ENCODE measurements at places on chromosomes 7 and 10.

- no peak for DNase-seq
Observed at GRCh38 chr10:17229717-17229966, 1.6 kb downstream of the VIM start.

- DNase-seq: no peak
Observed at GRCh38 chr10:68895041-68895440, 6.1 kb upstream of the DDX50 start.

DNA sequence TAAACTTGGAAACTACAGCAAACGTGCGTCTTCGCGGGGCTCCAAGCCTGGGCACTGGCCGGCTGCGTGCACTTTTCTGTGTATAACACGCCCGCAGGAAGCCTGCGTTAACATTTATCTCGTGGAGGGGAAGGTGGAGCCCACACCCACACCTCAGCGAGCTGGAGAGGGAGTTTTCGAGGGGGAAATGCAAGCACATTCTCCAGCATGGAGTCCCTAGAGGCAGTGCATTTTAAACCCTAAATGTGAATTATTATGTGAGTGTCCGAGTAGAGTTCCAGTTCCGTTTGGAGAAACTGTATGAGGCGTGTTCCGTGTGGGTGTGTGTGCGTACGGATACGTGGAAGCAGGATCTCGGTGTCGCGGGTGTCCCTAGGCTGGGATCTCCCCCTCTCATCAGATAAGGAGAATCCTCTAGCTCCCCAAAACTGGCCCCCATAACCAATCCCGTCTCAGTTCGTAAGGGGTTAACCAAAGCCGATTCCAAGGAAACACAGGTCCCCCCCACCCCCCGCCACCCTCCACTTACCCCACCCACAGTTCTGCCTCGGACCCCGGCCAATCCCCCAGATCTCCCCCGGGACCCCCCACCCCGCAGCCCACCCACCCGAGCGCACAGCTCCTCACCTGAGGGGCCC is 403 bp downstream of the CDK6 start:
- peak; percentile 50 for DNase-seq

DNA sequence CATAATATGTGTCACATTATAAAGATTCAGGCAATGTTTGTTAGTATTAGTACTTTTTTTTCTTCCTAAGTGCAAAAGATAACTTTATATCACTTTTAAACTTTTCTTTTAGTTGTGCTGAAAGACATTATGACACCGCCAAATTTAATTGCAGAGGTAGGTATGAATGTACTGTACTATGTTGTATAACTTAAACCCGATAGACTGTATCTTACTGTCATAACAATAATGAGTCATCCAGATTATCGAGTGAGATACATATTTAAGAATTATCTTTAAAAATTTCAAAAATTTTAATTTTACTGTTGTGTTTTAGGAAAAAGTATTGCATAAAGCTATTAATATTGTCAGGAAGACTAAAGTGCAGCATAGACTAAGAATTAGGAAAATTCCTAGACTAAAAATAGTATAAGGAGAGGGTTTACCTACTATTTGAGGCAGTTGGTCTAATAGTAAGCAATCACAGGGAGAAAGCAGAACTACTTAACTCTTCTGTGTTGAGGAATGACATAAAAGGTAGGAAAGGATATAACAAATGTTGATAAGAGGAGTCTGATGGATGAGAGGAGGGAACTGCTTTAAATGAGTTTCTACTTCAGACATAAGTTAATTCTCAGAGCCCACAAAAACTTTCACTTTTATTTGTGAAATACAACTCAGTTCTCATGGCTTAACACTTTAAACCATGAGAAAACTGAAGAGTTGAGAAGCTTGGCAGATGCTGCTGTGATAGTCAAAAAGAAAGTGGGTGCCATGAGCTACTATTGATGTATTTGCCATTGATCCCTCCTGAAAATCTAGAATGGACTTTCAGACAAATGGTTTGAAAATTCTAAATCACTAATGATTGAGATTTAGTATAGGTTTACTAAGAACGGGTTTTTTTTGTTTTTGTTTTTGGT is 67.8 kb downstream of the PTEN start:
- DNase-seq: no peak

DNA sequence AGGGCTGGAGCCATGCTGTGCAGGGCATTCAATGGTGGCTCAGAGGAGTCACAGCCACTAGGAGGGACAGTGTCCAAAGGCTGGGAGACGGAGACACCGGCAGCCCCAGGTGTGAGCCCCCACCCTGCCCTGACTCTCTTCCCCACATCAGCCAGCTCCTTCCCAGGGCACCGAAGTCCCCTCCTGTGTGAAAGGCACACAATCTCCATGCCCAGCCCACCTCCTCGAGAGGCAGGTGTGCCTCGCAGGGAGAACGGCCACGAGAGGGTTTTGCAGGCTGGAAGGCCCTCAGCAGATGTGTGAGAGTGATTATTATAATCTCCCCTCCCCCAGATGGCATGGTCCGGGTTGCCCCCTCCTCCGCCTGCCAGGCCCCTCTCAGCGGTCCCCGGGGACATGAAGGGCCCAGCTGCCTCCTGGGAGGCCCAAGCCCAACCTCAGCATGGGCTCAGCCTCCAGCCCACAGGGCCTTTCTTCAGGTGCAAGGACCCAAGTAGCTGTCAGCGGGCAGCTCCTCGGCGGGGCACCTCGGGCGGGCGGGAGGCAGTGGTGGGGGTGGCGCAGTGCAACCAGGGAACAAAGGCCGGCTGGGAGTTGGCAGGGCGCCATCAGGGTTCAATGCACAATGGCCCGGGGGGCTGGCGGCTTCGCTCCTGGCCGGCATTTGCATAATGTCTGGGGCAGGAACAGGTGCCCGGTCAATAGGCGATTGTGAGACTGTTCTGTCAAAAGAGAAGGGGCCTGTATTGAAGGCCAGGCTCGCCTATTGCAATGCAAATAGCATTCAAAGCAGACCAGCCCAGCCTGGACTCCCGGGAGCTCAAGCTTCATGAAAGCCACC is 155.3 kb upstream of the ZMIZ1 start:
- DNase-seq: peak; percentile 78

DNA sequence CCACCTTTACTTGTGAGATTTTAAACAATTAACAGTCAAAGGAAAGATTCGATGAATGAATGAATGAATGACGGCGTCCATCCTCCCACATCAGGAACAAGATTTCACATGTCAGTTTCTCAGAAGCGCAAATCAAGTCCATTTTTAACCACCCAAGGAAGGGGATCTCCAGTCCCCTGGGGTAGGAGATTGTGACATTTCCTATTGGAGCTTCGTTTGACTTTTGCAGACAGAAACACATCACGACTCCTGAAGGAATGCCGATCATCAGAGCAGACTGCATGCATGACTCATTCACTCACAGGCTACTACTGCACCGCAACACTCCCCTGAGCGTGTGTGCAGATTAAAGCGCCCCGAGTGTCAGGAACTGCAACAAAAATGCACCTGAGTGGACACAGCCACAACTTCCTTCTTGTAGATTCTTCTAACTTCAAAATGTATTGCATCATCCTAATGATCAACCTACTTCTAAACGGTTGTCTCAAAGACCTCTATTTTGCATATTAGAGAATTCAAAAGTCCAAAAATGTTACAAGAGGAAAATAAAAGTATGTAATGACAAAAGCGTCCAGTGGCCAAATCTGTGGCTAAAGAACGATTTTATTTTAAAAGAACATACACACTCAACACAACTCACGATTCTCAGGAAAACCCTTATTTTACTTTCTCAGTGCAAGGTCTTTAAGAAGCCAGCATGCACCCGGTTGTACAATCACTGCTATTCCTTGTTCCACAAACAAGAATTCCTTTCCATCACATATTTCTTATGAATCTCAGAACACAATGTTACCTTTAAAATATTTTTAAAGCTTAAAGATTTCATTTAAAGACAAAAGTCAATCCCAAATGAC is 172.6 kb downstream of the FAM107B start:
- no peak for DNase-seq

GRCh38 chr10:73529089-73529832 is 33.4 kb upstream of the PPP3CB start:
- peak; percentile 46 for DNase-seq

DNA sequence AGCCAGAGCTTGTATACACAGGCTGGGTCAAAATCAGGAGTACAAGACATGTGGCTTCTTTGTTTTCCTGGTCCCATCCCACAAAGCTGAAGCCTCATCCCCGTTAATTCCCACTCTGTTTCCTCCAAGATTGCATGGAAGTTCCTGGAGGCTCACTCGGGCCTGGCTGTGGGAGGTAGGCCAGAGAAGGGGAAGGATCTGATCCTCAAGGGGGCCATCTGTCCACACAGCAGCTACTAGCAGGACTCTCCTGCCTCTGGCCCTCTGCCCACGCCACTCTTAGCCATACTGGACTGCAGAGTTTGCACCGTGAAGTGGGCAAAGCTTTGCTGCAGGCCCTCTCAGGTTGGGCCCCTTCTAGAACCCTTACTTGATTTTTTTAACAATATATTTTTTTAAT is 160.6 kb downstream of the FGFR2 start:
- no peak for DNase-seq

- no peak for DNase-seq
Observed at GRCh38 chr7:138962561-138963270, 18.5 kb downstream of the KIAA1549 start.

DNA sequence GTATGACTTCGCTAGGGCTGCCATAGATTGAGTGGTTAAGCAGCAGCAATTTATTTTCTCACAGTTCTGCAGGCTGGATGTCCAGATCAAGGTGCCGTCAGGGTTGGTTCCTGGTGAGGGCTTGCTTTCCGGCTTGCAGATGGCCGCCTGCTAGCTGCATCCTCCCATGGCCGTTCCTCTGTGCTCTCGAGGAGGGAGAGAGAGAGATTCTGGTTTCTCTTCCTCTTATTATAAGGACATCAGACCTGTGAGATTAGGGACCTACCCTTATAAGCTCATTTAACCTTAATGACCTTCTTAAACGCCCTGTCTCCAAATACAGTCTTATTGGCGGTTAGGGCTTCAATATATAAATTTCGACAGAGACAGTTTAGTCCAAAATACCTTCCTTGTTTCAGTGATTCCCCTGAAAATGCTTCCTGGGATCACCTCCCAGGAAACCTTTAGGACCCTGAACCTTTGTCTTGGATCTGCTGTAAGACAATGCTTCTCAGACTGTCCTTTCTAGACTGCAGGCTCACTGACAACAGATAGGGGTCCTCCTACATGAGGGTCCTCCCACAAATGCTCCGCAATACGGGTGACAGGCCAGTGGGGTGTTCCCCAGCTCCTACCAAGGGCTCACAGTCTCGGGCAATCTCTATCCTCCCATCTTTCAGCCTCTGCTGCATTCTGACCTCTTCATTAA is 82.5 kb upstream of the BAIAP2L1 start:
- DNase-seq: no peak

DNA sequence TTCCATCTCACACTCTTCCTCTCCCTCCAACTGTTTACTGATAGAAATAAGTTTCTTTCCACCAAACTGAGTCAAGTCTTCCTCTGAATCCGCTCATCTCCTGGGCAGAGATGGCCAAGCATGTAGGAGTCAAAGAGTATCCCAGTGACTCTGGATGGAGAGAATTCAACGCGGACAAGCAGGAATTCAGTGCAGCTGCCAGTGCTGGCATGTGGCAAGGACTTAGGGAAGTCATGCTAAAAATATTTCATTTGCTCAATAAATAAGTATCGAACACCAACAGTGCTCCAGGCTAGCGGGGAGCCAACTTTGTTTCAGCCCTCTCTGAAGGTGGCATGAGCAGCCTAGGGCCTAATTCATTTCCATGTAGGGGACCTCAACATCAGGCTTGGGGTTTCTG is 351.6 kb upstream of the ZMIZ1 start:
- DNase-seq: no peak

DNA sequence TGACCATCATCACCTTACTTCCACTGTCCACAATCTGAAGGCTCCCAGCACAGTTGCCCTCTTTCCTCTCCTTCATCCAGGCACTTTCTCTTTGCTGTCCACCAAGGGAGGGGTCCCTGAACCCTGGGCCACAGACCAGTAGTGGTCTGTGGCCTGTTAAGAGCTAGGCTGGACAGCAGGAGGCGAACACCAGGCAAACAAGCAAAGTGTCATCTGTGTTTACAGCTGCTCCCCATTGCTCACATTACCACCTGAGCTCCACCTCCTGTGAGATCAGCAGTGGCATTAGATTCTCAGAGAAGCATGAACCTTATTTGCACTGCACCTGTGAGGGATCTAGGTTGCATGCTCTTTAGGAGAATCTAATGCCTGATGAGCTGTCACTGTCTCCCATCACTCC is 27.7 kb downstream of the FZD1 start:
- no peak for DNase-seq
